ENCODE measurements at places on chromosomes 3 and 15. TPM values are rescaled to one million over a fixed set of nuclear protein-coding genes. Genes with fewer than 3 reads are reported as not detected.

- DNase-seq = no peak
Observed at GRCh38 chr3:56942523-56942922, 117.9 kb upstream of the SPATA12 start.

The MITF gene
- total RNA-seq = 28.0 TPM

DNA sequence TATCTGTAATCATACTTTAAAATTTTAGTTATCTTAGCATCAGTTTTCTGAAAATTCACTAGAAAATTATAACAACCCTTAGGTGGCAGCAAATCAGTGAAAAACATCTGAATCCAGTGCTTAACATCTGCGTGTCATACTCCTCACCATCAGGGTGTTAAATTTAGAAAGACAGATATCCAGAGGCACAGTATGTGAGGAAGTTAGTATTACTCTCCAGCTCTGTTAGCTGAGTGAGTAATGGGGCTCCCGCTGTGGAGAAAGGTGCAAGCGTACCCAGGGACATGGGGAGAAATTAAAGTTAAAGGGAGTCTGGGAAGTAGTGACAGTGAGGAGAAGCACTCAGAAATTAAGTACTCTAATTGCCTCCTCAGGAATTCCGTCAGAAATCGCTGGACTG lies 50.9 kb downstream of the CEP63 start:
- DNase-seq = no peak

DNA sequence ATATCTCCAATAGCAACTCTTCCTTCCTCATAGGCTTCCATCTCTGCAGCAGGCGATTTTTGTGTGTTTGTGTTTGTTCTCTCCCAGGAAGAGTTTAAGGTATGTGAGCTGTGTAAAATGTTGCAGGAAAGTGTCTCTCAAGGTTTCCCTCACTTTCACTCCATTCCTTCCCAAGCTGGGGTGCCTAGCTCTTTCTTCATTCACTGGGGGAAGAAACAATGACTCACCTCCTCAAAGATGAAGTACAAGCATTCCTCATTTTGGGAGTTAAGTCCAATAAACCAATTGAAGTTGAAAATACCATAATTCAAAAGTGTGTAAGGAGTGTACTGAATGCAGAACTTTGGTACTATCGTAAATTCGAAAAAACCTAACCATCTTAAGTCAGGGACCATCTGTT lies 422.7 kb upstream of the CFAP20DC start:
- no peak for DNase-seq

- DNase-seq = no peak
Observed at GRCh38 chr15:66955871-66956585, 109.4 kb upstream of the SMAD3 start.

The MAP6D1 gene
- total RNA-seq = 2.1 TPM
